Amniotic epithelial cell (primary cell): ENCODE measurements at places on chromosomes 5 and 9.

DNA sequence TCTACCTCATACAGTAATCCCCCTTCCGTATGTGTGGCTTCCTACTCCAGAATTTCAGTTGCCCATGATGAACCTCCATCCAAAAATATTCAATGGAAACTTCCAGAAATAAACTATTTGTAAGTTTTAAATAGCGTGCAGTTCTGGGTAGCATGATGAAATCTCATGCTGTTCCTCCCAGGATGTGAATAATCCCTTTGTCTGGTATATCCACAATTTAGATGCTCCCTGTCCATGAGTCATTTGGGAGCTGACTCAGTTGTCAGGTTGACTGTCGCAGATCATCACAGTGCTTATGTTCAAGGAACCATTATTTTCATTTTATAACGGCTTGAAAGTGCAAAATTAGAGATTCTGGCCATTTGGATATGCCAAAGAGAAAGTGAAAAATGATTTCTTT is 290.1 kb upstream of the CDH9 start:
- DNase-seq = peak; percentile 79

GRCh38 chr9:106869458-106869857 is 6.5 kb downstream of the ZNF462 start:
- DNase-seq = peak; percentile 74

GRCh38 chr5:2584579-2585269 is 166.8 kb downstream of the IRX2 start:
- DNase-seq = no peak

GRCh38 chr5:424301-425110 is 18.5 kb upstream of the EXOC3 start:
- peak; percentile 63 for DNase-seq

DNA sequence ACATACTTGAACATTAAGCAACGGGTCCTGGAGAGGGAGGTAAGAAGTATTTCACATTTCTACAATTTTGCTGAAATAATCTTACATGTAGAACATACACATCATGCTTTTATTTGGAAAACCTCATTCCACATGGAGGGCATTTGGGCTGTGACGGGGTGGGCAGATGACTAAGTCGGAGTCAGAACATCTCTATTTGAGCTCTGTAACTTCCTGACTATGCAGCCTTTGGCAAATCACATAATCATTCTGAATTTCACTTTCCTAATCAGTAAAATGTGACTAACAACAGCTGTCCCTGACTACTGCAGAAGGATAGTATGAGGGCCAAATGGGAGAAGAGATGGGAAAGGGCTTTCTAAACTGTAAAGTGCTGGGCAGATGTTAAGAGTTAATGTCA is 17.1 kb upstream of the IL6ST start:
- DNase-seq = peak; percentile 80

DNA sequence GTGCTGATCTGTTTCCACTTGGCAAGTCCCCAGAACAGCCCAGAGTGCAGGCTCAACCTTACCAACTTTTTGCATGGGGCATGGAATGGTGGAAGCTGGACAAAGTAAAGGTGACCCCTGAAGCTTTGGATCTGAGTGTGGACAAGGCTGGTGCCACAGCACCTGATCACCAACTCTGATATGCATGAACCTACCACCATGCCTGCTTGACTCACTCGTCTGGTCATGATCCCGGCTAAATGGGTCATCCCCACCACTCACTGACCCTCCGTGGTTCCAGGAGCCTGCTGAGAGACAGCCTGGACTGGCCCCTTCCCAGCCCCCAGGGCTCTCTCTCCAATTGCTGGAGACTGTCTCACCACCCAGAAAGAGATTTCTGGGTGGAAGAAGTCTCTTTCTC is 14.4 kb upstream of the SLC22A4 start:
- DNase-seq = no peak

GRCh38 chr9:94720846-94721549 is 5.5 kb upstream of the AOPEP start:
- DNase-seq = no peak

DNA sequence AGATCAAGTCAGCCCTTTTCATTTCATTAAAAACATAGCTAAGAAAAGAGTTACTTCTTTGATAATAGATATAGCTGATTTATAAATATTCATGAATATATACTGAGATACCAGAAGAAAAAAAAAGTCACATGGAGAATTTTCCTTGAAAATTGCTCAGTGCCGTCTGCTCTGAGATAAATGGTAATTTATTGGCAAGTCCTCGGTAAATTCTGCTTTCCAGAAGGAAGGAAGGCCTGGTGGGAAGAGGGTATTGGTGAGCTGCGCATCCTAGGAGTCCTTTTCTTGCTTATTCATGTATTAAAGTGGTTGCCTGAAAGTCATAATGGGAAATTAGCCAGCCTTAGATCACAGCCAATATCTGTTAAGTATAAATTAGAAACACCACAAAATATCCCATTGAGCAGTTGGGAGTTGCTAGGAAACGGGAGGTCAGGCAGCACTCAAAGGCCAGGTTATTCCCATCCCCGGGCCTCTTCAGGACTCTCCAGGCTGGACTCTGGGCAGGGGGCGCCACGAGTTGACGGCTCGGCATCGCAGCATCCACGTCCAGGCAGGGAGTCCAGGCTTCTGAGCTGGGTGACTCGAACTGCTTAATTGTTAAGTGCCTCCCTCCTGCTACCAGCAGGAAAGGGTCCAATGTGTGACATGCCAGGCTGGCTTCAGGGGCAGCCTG is 116.7 kb upstream of the RETREG1 start:
- no peak for DNase-seq

DNA sequence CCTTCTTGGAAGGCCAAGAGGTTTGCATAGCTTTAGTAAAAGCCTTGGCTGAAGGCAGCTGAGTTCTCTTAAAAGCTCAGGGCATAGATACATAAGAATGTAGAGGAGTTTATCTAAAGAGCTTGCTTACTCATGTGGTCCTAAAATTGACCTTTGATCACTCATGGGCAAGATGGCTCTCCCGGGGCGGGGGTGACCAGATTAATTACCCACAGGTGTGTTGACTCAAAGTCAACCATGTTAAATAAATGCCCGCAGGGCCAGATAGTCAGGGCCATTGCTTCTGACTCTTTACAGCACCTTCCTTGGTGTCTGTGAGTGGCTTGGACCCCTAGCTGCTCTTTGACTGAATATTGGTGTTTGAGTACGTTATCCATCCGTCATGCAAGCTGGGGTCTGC is 33.1 kb upstream of the GHR start:
- no peak for DNase-seq
